ENCODE measurements at places on chromosomes 7 and 10.
A peak's percentile ranks its signal among the peaks of the same experiment; 100 is the strongest.

GRCh38 chr10:5944389-5945189, 32.8 kb downstream of the IL15RA start:
- DNase-seq, result no peak

DNA sequence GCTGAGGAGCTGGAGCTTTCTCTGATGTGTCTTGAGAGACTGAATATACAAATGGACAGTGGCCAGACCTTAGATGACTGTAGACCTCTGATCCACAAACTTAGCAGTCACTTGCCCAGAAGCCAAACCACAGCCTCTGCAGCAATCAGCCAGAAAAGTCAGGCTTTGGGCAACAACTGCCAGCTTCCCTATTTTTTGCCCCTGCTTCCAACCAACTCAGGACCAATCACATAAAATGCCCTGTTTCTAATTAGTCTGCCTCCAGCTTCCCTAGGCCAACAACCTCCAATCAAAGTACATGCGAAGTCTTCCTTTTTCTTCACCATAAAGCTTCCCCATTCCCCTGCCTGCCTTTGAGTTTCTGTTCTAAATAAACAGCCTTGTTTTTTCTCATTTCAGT, 37.8 kb upstream of the CACUL1 start:
- DNase-seq, result no peak

GRCh38 chr7:13800694-13801448, 188.6 kb downstream of the ETV1 start:
- DNase-seq, result peak; percentile 33

- peak; percentile 2 for DNase-seq
These were observed 275.1 kb downstream of the DOCK4 start for GRCh38 chr7:111931016-111931517.

DNA sequence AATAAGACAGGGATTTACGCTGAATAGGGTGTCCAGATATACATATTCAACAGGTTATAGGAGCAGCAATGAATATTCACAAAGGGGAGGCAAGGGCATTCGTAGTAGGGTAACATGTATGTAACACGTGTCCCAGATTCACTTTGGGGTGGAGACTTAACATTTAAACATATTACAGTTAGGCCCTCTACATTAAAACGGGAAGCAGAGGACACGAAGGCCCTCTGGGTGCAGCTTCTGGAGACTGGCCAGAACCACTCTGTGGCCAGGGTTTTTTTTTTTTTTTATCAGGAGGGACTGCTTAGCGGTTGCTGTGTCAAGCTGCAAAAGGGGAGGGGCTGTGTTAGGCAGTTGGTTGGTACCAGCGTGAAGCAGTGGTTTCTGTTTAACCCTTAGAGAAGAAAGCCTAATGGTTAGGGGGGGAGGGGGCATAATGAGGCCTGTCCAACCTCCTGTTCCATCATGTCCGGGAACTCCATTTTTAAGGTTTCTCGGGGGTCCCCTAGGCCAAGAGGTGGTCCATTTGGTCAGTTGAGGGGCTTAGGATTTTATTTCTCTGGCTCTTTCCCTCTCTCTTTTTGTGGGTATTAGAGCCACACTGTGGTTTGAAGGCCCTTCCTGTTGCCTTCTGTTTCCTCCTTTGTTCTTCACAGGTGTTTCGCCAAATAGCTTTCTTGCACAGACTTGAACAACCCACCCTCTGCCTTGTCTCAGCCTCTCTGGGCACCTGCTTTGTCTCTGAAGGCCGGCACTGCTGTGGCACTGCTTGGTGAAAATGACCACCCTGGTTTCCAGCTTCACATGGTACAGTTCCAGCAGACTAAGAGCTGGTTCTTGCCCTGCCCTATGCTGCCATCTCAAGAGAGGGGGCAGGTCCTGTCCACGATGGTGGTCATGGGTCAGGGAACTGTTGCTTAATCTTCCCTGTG, 26.4 kb downstream of the PRF1 start:
- DNase-seq, result no peak

DNA sequence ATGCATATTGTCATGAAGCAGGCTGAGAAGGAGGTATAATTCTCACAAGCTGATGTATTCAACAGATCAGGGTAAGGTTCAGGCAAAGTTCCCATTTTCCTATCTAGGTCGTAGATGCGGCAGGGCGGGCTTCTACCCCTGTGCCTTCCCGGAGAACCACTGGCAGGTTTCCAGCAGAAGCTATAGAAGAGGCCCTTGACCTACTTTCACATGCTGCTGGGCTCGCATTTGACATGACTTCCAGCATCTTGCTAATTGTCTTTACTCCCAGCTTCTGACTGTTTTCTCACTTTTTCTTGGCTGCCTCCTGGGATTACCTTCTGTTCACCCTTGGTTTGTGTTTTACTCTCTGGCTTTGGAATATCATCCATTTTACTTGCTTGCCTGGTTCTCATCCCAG, 32.6 kb upstream of the ORC5 start:
- peak; percentile 30 for DNase-seq

DNA sequence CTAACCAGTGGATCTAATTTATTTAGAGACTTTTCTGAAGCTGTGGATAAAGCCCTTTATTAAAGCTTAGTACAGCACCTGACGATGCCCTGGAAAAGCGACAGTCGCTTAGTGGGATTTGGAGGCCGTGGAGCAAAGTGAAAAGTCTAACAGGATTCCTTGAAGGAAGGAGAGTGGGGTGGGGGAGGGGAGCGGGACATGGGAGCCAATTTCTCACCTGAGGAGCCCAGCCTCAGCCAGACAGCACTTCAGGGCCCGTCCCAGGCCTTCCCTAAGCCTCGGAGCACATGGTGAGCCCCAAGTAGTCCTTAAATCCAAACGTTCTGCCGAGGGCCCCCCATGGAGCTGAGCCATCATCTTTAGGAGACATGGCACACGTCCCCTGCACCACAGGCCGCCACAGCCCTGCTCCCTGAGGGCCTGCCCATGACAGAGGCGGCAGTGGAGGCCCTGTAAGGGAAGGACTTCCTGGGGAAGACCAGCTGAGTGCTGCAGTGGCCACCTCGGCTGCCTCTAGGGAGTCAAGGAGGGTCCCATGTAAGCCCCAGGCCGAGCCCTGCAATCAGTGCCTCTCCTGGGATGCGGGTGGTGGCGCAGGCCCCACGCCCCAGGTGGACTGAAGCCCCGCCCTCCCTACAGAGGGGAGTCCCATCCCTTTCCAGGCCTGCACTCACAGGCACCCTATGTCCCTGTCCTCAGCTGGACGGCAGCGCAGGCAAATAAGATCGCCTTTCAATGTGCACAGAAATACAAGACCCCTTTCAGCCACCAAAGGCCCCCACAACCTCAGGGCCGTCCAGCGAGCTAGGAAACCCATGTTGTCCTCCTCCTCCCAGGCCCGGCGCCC, 187.0 kb downstream of the MAD1L1 start:
- no peak for DNase-seq

DNA sequence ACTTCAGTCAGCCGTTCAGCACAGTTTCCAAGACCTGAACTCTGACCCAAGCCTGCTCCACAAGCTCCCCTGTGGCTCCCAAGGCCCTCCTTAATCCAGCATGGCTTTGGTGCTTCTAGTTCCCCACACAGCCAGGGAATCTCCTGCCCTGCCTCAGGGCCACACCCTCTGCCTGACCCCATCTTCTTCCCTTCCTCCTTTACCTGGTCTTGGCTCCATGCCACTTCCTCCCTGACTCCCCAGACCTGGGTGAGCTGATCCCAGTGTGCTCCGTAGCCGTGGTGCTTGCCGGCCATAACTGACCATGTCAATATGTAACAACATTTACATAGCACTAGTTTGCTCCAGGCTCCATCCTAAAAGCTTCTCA, 20.0 kb downstream of the TMEM273 start:
- DNase-seq, result no peak

DNA sequence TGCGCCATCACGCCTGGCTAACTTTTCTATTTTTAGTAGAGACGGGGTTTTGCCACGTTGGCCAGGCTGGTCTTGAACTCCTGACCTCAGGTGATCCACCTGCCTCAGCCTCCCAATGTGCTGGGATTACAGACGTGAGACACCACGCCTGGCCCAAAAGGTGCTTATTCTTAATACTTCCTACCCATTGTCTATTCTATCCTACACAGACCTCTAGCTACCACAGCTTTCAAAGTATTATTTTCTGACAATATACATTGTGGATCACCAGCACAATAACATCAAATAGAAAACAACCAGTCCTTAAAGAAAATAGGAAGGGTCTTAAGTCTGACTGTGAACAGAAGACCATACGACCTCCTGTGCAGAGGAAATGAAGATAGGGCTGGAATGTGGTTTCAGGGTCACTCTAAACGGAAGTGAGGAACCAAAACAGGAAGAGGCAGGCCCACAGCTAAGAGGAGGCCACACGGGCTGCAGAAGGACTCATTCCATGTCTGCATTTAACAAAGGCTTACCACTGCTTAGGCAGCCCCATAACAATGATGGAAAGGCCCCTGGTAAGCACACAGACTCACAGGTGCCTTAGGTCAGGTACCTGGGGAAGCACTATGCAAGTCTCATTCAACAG, 115.2 kb downstream of the ZFAND4 start:
- no peak for DNase-seq

DNA sequence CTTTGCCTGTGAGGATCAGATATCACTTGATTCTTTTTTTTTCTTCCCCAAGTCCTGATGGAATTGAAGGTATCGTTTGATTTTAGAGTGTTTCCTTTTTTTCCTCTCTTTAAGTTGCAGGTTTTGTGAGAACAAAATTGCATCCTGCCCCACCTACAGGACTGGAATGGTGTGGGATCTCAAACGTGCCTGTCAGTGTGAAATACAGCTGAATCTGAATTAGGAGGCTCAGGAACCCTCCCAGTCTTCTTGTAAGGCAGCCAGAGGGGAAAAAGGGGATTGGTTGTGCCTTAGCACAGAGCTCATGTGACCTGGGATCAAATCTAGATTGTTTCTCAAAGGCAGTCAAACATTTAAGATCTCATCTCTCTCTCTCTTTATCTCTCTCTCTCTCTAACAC, 32.7 kb upstream of the KLHL7 start:
- DNase-seq, result no peak

- DNase-seq, result no peak
These were observed 40.9 kb upstream of the ANLN start for GRCh38 chr7:36348771-36349170.

- no peak for DNase-seq
These were observed 216.2 kb upstream of the PRKCQ start for GRCh38 chr10:6796231-6796630.

- no peak for DNase-seq
These were observed 897.1 kb downstream of the GATA3 start for GRCh38 chr10:8951440-8952089.

GRCh38 chr7:128899392-128899791, 11.1 kb downstream of the KCP start:
- no peak for DNase-seq

- DNase-seq, result no peak
These were observed 136.4 kb downstream of the CD36 start for GRCh38 chr7:80774843-80775242.

DNA sequence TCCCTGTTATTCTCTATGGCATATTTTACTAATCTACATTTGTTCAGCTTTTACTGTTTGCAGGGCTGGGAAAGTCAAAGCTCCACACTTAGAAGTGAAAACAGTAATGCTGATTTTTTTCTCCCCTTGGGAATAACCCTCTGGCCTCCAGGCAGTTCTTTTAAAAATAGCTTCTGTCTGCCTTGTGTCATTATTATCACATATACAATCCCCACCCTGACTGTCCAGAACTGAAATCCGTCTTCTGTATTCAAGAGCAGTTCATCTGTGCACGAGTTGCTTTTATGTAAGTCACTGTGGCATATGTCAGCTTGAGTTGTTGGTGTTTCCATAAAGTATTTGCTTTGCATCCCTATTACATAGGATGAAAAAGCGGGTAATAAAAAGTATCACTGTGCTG, 1221.1 kb upstream of the CELF2 start:
- no peak for DNase-seq

GRCh38 chr10:97149079-97149531, 36.7 kb downstream of the SLIT1 start:
- peak; percentile 82 for DNase-seq

- DNase-seq, result peak; percentile 61
These were observed 26.5 kb upstream of the NRG3 start for GRCh38 chr10:81848514-81848913.

- no peak for DNase-seq
These were observed 58.0 kb downstream of the CREM start for GRCh38 chr10:35184527-35185171.

DNA sequence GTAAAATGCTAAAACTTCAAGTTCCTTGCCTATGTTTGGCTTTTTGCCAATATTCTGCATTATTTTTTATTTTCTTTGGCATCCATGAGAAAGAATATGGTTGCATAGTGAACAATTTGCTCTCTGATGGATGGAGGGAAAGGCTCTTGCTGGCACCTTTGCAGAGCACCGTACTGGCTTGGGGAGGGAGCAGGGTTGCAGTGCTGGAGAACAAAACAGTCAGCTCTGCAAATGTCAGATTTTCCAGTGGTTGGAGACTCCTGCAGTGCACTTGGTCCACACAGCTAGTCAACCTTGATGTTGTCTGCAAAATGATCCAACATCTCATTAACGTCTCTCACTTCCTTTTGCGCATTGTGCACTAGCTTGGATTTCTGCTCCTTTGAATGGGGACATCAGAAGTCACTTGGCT, 100.8 kb downstream of the ANLN start:
- DNase-seq, result no peak

GRCh38 chr7:86951895-86952294, 107.6 kb downstream of the ELAPOR2 start:
- DNase-seq, result no peak

GRCh38 chr7:116348346-116348745, 138.0 kb downstream of the TES start:
- DNase-seq, result no peak

DNA sequence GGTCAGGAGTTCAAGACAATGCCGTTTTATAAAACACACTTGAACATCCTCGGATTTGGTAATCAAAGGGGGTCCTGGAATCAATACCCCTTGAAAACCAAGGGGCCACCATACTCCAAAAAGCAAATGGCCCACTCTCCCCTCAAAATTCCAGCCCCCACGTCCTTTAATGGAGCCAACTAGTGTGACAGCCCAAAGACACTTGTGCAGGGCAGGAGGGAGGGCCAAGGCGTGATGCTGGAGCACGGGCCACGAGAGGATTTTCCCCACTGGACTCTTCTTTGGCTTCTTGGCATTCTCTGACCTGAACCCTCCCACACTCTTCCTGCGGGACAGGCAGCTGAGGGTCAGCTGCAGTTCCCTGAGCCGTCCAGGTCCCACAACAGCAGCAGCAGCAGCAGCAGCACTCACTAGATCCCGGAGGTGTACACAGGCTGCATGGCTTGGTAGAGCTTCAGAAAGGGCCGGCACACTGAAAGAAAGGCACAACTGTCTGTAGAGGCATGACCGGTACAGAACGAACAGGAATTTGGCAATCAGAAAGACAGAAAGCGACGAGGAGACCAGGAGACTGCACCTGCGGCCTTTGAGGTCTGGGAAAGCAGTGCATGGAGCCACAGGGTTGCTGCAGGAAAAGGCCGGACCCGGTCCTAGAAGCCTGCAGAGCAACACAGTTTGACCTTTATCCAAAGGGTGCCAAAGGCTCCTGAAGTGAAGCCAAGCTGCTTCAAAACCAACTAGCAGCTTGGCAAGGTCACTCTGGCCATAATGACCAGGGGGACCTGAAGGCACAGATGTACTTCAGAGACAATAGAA, 168.2 kb downstream of the TNS3 start:
- no peak for DNase-seq

- no peak for DNase-seq
These were observed 373.6 kb downstream of the CDC14C start for GRCh38 chr7:49297958-49298357.

Measured in NCI-H82 (cell line).